Cerebellum (tissue), 4 donors: ENCODE measurements at places on chromosomes 12 and 14.

DNA sequence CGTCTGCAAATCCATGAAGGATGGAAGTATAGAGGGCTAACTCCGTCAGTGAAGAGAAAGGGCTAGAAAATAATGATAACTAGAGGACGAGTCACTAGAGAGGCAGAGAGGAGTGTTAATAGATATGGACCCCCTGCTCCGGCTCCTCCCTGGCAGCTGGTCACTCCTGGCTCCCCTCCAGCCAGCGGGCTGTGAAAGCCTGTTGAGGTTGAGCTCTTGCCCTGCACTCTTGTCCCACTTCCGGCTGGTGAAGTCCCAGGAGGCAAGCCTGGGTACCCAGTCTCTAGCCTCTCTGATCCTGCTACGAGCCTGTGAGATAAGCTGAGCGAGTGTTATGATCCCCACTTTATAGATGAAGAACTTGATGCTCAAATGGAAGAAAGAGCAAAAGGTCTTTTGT is 90.3 kb downstream of the RFX4 start:
- DNase-seq, result no peak

GRCh38 chr12:30823156-30823699 is 68.5 kb upstream of the CAPRIN2 start:
- DNase-seq, result no peak

- DNase-seq, result no peak
Measured at GRCh38 chr12:54392485-54393206, 8.1 kb upstream of the ZNF385A start.

DNA sequence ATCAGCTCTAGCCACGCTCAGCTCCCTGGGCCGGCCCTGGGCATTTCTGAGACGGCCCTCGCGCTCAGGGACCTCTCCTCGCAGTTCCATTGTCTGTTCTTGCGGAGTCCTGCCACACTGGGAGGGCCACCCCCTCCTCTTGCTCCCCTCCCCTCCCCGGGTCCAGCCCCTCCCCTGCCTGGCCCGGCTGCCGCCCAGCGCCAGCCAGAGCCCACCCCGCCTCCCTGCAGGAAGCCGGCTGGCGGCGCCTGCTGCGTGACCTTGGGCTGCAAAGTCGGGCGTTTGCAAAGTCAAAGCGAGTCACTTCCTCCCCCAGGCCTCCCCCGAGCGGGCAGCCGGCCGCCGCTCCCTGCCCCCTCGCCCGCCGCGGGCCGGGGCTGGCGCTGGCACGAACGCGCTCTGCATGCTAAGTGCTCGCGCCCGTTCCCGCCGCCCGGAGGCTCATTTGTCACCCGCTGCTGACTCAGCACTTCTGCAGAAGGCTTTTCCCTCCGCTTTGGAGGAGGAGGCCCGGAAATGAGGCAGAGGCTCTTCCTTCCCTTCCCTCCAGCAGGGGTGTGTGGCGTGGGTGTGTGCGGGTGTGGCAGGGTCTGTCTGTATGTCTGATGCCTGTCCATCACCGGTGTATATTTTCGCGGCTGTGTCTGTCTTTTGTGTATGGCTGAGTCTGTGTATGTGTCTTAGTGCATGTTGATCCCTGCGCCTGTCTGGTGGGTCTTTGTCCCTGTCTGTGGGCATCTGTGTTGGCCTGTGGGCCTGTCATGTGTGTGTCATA is 72.0 kb downstream of the IRF2BPL start:
- DNase-seq, result peak; percentile 79

DNA sequence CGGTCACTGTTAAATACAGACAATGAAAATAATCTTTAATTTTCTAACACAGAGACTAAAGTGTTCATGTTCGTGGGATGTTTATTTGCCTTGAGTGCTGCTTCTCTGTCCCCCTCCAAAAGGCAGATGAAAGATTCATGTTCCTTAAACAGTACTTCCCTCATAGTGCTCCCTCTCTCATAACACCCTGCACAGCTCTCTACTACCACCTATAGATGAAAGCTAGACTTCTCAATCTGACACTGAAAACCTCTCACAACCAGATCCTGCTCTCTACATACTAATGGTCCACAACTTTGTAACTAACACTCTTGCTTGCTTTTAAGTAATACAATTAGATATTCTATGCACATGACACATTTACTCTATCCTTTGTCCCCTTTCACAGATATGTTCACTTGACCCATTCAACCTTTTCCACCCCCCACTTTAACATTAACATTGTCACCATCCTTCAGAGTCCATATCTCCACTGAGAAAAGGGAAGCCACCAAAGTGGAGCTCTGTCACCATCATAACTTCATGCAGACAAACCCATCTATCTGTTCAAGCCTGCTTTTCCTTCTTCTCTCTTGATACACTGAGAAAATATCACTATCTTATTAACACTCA is 266.4 kb upstream of the USP15 start:
- no peak for DNase-seq

DNA sequence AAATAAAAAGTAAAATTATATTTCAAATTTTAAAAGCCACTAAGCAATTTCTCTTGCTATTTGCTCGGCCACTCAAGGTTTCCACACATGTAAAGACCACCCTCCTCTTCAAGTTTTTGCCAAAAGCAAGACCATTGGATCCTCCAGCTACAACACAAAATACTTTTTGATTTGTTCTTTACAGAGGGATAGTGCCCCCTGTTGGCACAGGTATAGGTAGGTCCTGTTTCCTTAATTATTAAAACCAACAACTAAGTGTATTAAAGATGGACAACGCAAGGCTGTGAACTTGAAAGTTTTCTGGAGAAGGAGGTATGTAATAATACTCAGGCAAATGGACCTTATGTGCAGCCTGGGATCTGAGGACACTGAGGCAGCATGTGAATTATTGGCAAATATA is 23.8 kb downstream of the ATP6V1D start:
- DNase-seq, result no peak

GRCh38 chr14:33404054-33404453 is 465.4 kb downstream of the NPAS3 start:
- no peak for DNase-seq
